Dermis microvascular lymphatic vessel endothelial cell (primary cell): ENCODE measurements at places on chromosomes 2 and 18. TPM values are rescaled to one million over a fixed set of nuclear protein-coding genes. Genes with fewer than 3 reads are reported as not detected.

The CFAP65 gene
- not detected in 2 replicates for total RNA-seq

The MRO gene
- not detected in 2 replicates for total RNA-seq

The IL1RN gene
- not detected in 2 replicates for total RNA-seq

The UGT1A10 gene
- total RNA-seq = not detected in 2 replicates

The UPP2 gene
- total RNA-seq = not detected in 2 replicates

The DES gene
- not detected in 2 replicates for total RNA-seq

The ALKAL2 gene
- not detected in 2 replicates for total RNA-seq

The RFTN2 gene
- 9.8 and 10.6 TPM in 2 replicates for total RNA-seq

The RAB3GAP1 gene
- total RNA-seq = 41.6 and 43.8 TPM in 2 replicates

The MGAT4A gene
- 6.2 and 9.4 TPM in 2 replicates for total RNA-seq

GRCh38 chr2:27051902-27052645 is 606 bp downstream of the AGBL5 start:
- no peak for DNase-seq

DNA sequence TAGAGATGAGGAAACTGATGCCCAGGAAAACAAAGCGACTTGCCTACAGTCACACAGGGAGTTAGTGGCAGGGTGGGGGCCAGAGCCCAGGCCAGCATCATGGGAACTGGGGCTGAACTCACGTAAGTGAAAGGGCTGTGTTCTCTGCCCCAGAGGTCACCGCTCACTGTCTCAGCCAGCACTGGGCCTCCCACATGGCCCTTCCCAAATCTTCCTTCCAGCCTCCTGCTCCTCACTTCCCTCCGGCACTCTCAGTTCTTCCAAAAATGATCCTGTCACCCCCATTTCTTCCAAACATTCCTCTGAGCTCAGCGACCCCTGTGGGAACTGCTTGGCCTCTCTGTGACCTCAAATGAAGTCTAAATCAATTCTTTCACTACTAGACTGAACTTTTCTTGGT is 90.5 kb upstream of the TMEM247 start:
- no peak for DNase-seq

DNA sequence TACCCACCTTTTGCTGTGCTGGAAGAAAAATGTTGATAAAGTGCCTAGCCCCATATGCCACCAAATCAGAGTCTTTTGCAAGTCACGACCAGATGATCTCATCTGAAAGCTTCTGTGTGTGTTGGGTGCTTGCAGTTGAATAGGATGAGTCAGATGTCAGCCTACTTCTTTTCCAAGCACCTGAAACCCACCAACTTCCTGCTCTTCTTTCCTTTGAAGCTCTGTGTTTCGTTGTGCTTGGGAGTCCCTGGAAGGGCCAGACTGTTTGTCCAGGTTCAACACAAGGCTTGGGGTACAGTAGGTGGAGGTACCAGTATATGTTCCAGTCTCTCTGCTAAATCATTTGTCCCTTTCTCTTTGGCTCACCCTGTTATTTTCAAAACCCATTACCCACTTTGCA is 36.8 kb upstream of the LCLAT1 start:
- no peak for DNase-seq

- no peak for DNase-seq
These were observed 7.1 kb downstream of the NEURL3 start for GRCh38 chr2:96498021-96498431.

GRCh38 chr18:43442571-43442970 is 165.3 kb upstream of the SYT4 start:
- no peak for DNase-seq

GRCh38 chr18:39909706-39910105 is 2045.3 kb upstream of the PIK3C3 start:
- DNase-seq = no peak

GRCh38 chr2:31654241-31654640 is 73.5 kb upstream of the SRD5A2 start:
- DNase-seq = no peak

GRCh38 chr2:142140434-142140845 is 9.6 kb upstream of the LRP1B start:
- DNase-seq = no peak

DNA sequence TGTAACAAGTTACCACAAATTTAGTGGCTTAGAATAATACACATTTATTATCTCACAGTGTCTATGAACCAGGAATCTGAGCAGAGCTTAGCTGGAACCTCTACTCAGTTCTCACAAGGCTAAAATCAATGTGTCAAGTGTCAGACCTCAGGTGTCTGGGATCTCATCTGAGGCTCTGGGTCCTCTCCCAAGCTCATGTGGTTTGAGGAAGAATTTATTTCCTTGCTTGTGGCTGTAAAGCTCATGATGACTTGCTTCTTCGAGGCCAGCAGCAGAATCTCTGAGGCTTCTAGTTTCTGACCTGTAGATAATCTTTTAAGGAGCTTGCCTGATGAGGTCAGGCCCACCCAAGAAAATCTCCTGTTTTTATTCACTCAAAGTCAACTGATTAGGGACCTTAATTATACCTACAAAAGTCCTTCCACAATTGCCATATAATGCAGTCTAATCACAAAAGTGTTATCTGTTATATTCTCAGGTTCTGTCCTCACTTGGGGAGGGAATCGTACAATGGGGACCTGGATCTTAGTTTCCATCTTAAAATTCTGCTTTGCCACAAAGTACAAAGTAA is 14.3 kb downstream of the NCKAP5 start:
- DNase-seq = no peak

DNA sequence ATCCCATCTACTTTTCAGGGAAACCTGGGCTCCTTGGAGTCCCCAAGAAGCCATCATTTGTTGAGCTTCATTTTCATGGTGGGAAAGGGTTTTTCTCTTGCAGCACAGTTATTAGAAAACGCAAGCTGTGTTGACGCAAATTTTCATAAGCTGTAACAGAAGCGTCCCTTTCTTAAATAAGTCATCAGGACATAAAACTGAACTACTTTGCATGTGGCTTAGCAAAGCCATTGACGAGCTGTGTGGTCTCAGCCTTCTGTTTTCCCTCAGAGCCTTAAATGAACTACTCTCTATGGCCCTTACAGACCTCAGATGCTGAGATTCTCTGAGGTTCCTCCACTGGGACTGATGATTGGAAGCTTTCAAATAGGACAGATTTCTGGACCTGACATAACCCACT is 85.1 kb downstream of the ARL4C start:
- DNase-seq = no peak

- DNase-seq = peak; percentile 29
These were observed 693.4 kb downstream of the SOCS6 start for GRCh38 chr18:70982292-70982691.

- peak; percentile 31 for DNase-seq
These were observed 87.7 kb downstream of the TGOLN2 start for GRCh38 chr2:85240055-85240454.

DNA sequence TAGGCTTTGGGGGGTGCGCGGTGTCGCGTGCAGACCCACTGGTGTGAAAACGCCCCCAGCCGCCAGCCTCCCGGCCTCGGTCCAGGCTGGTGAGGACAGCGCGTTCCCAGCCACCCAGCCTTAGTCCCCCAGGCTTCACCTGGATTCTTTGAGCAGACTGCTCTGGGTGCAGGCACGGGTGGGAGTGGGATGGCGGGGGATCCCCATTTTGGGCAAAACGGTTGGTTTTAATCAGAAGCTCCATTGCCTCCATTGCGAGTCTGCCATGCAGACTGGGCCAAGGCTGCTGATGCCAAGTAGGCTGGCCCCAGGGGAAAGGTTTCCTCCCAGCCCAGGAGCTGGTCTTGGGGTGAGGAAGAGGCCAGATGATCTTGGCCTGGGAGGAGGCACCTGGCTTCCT is 445 bp downstream of the MLPH start:
- DNase-seq = no peak

- peak; percentile 12 for DNase-seq
These were observed 84.7 kb upstream of the NEDD4L start for GRCh38 chr18:57959278-57959677.

- DNase-seq = no peak
These were observed 51.1 kb downstream of the DSC3 start for GRCh38 chr18:30991397-30991796.

DNA sequence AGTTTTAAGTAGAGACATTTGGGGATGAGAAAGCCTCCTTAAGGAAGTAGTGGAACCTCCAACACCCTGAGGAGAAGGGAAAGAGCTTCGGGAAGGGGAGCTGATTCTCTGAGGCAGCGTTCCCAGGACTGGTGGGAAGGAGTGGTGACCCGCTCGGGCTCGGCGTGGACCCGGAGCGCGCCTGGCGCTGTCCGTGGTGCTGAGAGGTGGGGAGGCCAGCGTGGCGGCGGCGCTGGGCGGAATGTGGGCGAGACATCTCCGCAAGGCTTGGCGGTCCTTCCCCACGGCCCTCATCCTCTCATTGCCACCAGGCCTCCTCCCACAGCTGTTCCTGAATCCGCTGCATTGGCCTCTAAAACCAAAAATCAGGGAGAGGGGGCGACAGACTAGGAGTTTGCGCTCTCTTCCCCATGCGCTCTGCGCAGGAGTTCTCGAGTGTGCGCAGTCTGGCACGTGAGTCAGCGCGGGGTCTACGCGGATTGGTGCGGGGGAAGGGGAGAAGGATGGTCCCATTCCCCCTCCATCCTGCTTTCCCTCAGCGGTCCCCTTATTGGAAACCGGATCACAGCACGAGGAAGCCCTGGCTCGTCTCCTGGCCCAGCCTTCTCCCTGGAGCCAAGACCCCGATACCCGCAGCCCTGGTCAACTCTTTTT is 857 bp downstream of the RESP18 start:
- DNase-seq = no peak
